Right ventricle myocardium inferior (tissue), 1 donor: ENCODE measurements at places on chromosomes 3 and 15. TPM values are rescaled to one million over a fixed set of nuclear protein-coding genes. Genes with fewer than 3 reads are reported as not detected.

GRCh38 chr15:74901612-74902063 is 5.0 kb downstream of the FAM219B start:
- DNase-seq: no peak

DNA sequence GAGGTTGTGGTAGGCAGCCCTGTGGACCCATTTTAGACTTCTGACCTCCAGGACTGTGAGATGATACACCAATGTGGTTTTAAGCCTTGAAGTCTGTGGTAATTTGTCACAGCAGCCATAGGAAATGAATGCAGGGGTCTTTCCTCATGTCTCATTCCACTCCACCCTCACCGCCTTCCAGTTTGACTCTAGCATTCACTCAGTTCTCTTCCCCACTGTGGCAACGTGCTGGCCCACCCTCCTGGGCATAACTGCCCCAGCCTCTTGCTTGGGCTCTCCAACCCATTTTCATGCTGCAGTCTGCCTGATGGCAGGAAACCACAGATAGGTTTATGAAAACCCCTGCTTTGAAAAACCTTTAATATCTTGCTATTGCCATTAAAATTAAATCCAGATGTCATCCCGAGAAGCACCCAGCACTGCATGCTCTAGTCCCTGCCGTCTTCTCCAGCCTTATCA is 7.3 kb upstream of the TRNT1 start:
- no peak for DNase-seq

- DNase-seq: no peak
These were observed 21.0 kb downstream of the CRABP1 start for GRCh38 chr15:78360958-78361718.

Gene GOLGA8N
- total RNA-seq: 10.3 TPM

Gene C3orf85
- total RNA-seq: not detected

Gene GNAT1
- not detected for total RNA-seq
